ENCODE measurements at places on chromosomes 7 and 10.
A peak's percentile ranks its signal among the peaks of the same experiment; 100 is the strongest.

DNA sequence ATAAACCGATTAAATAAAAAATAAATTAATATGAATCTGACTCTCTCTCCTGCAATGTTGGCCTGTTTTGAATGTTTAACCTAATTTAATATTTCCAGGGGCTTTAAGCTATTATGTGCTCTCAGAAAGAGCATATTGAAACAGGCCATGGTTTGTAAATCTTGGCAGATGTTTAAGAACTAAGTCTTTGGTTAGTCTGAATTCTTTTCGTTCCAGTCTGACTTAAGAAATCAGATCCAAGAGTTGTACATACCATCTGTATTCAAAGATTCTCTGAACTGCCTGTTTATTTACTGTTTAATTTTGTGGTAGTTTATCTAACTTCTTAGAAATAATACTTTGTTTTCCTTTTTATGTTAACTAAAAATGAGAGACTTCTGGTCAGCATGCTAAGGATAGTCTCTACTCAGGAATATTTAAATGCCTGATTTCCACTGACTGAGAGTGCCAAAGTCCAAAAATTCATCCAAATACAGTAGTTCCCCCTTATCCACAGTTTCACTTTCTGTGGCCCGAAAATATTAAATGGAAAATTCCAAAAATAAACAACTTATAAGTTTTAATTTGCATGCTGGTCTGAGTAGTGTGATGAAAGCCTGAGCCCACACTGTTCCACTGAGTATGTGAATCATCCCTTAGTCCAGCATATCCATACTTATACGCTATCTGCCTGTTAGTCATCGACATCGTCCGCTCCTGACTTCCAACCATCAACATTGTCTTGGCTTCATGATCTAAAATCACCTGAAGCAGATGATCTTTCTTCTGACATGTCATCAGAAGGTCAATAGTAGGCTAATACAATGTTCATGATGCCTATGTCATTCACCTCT is 238.1 kb upstream of the CSTF2T start:
- no peak overlapping the region for H3K4me3 ChIP-seq
- DNase-seq: peak; percentile 31
- H3K27ac ChIP-seq: no peak overlapping the region
- H3K27me3 ChIP-seq: no peaks in the 10 kb centered on the region
- no peaks in the 10 kb centered on the region for H3K4me1 ChIP-seq
- H3K36me3 ChIP-seq: no peaks in the 10 kb centered on the region

DNA sequence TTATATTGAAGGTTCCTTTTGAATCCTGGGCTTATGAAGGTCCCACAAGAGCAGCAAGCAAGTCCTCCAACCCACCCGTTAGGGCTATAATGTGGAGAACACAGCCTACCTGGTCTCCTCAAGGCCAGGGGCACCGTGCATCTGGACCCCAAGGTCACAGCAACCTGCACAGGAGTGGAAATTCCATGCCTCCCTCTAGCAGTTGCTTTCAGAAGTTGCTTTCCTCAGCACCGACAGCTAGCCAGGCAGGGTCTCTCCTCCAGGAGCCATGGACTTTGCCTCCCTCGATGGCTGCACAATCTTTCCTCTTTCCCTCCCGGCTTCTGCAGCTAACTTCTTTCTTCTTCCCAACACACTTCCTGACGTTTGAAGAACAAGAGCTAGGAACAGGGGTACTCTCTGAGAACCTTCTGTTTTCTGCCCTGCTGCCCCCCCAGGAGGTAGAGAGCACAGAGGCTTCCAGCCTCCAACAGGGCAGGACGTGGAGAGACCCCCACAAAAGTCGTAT is 149.8 kb downstream of the PTPN20 start:
- peaks cover 16% of the 10 kb centered on the region for H3K27me3 ChIP-seq
- H3K4me1 ChIP-seq: no peaks in the 10 kb centered on the region
- H3K27ac ChIP-seq: no peak overlapping the region
- no peak overlapping the region for H3K4me3 ChIP-seq
- H3K36me3 ChIP-seq: no peaks in the 10 kb centered on the region
- DNase-seq: no peak

DNA sequence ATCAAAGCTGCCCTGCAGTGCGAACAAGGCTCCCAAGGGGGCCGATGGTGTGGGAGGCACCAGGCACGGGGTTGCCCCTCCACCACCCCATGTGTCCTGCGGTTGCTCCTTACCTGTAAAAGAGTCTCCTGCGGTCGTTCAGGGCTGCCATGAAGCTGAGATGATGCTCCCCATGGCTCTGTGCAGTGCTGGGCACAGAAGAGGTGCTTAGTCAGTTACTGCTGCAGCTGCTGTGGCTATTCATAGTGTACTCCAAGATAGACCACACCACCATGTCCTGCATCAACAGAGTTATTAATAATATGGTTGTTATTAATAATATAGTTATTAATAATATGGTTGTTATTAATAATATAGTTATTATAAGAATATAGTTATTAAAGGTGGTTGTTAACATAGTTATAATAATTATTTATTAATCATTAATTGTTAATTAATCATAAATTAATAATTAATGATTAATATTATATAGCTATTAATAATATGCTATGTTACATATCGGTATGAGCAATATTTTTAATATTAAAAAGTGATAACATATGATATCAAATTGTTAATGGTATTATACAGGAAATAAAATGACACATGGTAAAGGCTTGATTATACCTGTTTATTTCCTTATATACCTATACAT is 97.0 kb upstream of the PFKP start:
- no peak for DNase-seq
- no peaks in the 10 kb centered on the region for H3K36me3 ChIP-seq
- H3K4me1 ChIP-seq: peaks cover 8% of the 10 kb centered on the region
- H3K27ac ChIP-seq: no peak overlapping the region
- no peak overlapping the region for H3K4me3 ChIP-seq

DNA sequence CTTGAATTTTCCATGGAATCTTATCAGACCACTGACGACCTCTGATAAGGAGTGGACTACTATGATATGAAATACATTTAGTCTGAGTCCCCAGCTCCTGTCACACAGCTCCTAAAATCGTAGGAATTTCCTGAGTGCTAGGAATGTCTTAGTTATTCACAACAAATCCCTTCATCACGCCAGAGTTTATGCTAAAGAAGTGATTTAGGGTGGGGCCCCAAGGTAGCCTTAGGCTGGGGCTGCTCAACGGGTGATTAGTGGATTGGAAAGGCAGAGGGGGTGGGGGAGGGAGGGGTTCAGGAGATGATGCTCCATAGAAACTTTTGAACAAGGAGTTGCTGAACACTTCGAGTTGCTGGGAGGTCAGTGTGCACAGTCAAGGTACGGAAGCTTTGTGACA is 7.0 kb upstream of the TET1 start:
- no peaks in the 10 kb centered on the region for H3K27me3 ChIP-seq
- H3K4me3 ChIP-seq: no peak overlapping the region
- no peak overlapping the region for H3K27ac ChIP-seq
- no peak for DNase-seq
- peaks cover 1% of the 10 kb centered on the region for H3K4me1 ChIP-seq

DNA sequence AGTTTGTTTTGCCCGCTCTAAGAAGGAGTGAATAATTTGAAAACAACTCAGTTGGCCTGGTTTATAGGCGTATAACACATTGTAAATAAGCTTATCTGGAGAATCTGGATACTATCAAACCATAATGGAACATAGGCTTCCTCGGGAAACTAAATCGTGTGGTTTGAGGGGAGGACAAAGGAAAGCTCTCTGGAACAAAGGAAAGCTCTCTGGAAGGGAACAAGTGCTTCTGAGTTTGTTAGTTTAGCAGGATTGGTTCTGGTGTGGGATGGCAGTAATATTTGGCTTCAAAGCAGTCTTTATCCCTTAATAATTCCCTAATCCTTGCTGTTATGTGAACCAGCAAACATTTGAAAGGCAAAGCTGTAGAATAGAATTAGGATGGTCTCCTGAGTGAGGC is 15.0 kb upstream of the SLK start:
- H3K27ac ChIP-seq: no peak overlapping the region
- no peaks in the 10 kb centered on the region for H3K36me3 ChIP-seq
- H3K4me3 ChIP-seq: no peak overlapping the region
- H3K27me3 ChIP-seq: no peaks in the 10 kb centered on the region
- DNase-seq: no peak

DNA sequence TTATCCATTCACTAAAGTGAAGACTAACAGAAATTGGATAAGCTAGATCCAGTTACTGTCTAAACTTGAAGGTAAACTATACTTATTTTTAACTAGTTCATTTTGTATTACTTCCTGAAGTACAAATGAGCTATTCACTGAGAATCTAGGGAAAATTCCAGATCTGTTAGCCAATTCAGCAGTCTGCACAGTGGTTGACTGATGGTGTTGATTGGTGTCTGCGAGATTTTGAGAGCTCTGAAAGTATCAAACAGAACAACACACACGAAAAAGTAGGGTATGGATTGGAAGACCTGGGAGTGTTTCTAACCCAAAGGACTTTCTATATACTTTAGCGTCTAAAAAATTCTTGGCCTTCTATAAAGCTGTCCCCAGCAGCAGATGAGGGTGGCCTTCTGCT is 33.6 kb upstream of the AGR2 start:
- H3K27me3 ChIP-seq: no peaks in the 10 kb centered on the region
- no peak overlapping the region for H3K4me3 ChIP-seq
- H3K4me1 ChIP-seq: peaks cover 5% of the 10 kb centered on the region
- no peak for DNase-seq
